ENCODE measurements at places on chromosomes 1 and 21. TPM values are rescaled to one million over a fixed set of nuclear protein-coding genes. Genes with fewer than 3 reads are reported as not detected.

KIF17 gene
- total RNA-seq = not detected

DNA sequence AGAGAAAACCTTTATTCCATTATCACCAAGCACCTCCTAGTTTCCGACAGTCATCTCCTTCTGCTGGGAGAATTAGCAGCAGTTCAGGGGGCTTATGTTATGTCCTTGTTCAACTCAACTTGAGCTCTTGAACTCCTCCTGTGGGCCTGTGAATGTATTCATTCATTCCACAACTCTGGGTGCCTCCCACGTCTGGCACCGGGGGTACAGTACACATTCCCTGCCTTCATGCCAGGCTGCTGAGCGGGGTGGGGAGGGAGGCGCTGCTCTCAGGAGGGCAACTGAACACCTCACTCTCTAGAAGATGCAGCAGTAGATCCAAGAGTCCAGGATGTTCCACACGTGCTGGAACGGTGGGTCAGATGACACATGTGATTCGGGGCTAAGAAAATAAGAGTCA, 4.3 kb upstream of the MX2 start:
- peaks cover 12% of the 10 kb centered on the region for H3K4me1 ChIP-seq
- no peaks in the 10 kb centered on the region for H3K27me3 ChIP-seq
- no peak for DNase-seq
- no peak overlapping the region for H3K27ac ChIP-seq

GRCh38 chr1:97424209-97424608, 496.6 kb downstream of the DPYD start:
- H3K27me3 ChIP-seq = no peaks in the 10 kb centered on the region
- DNase-seq = no peak
- H3K4me1 ChIP-seq = peaks cover 5% of the 10 kb centered on the region
- H3K27ac ChIP-seq = no peak overlapping the region

RPTN gene
- total RNA-seq = not detected

- H3K27ac ChIP-seq = peak overlapping the region; percentile 72
- no peaks in the 10 kb centered on the region for H3K27me3 ChIP-seq
- H3K36me3 ChIP-seq = no peaks in the 10 kb centered on the region
- H3K4me1 ChIP-seq = peaks cover 30% of the 10 kb centered on the region
Observed at GRCh38 chr1:110726755-110727154, 52.0 kb upstream of the KCNA3 start.

DNA sequence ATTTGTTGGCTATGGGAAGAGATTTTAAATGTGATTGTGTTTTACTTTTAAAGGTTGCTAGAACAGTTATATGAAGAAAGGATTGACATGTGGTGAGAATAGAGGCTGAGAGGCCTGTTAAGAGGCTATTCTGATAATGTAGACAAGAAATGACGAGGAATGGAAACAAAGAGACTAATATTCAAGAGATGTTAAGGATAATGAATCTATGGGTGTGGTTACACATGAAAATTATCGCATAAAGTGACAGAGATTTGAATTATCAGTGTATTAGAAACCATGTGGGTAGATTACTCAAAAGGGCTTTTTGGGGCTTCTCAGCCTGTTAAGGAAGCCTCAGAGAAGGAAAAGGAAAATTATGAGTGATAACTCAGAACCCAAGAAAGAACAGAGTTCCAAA, 120.4 kb downstream of the MACF1 start:
- H3K27me3 ChIP-seq = no peaks in the 10 kb centered on the region
- no peak overlapping the region for H3K4me3 ChIP-seq
- no peak for DNase-seq
- H3K36me3 ChIP-seq = peaks cover 46% of the 10 kb centered on the region
- no peak overlapping the region for H3K27ac ChIP-seq
